ENCODE measurements at places on chromosomes 1 and 21.
A peak's percentile ranks its signal among the peaks of the same experiment; 100 is the strongest.

DNA sequence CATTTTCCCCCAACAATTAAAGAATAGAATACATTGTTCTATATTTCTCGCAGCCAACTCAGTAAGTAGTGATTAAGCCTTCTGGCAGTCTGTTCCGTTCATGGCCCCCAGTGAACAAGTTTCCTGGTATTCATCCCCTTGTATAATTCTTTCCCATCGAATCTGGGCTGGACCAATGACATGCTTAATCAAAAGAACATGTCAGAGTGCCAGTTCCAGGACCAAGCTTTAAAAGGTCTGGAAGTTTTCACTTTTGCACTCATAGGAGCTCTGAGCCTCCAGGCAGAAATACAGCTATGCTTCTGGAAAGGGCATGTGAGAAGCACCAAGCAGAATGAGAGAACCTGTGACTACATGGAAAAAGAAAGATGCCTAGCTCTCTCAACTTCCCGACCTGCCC is 22.5 kb upstream of the DPYD start:
- no peak for DNase-seq

DNA sequence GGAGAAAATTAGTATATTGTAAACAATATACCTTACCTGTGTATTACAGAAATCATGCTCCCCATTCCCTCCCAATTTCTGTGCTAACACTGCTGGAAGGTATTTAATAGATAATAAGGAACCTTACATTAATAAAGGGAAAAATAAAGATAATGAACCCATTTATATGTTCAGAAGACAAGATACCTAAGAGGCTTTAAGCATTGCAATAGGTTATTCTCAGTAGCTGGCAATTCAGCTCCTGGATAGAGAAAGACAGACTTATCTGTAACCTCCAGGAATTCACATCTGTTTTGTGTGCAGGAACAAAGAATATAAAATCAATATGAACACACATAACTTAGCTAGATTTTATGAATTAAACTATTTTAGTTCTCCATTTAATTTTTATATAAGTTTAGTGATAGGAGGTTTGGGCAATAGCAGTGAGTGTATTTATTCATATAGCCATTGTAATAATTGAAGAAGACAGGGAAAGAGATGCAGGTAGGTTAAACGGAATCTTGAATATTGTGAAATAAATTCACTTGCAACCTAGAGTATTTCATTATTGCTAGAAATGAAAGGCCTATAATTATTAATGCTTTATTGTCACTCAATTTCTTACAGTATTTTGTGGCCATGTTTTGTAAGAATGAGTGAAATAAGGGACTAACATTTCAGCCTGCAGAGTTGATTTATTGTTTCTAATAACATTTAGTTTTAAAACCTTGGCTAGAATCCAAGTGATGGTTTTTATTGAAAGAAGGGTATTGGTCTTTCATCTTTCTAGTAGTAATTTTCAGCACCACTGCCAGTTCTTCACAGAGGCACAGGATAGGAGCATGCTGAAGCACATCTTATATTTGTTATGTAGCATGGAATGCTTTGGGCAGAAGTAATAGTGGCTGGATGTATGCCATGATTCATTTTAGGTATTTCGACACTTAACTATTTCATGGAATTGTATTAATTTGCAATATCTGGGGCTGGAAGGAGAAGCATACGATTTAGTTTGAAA is 1.5 kb downstream of the XPR1 start:
- DNase-seq = no peak

- DNase-seq = no peak
Observed at GRCh38 chr21:33199100-33199464, 30.7 kb upstream of the IFNAR2 start.

DNA sequence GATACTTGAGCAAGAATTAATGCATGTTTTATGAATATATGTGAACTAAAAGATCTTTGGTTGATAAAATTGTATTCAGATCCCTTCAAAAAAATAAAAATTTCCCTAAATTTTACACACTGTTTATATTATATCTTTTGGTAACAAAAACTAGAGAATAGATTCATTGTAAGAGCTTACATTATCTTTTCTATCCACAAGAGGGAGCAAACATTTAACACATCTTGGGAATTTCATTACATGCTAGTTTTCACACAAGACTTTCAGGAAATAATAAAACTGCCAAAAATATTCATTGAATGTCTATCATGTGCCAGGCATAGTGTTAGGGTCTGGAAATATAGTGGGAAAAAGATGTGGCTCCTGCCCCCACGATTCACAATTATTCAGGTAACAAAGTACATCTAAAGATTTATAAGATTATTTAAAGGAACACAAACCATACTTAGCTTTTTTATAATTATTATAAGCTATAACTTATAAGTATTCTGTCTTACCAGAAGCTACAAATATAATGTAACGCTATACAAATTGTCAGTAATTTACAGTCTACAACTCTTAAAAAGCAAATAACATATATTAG is 30.6 kb downstream of the FAF1 start:
- peak; percentile 2 for DNase-seq

DNA sequence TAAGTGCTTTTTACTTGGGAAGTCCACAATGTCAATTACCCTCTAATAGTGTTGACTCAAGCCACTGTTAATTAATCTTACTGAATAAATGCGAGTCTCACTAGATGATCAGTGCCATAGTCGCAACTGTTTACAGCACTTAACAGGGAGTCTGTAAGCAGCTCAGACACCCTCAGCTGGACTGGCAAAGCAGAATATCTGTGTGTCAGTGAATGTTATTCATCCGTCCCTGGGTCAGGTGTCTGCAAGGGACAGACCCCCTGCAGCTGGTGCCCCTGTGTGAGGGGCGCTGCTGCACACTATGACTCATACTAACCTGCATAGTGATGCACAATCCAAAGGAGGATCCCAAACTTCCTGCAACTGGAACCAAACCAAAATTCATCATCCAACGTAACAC is 306.5 kb downstream of the HHIPL2 start:
- DNase-seq = no peak

DNA sequence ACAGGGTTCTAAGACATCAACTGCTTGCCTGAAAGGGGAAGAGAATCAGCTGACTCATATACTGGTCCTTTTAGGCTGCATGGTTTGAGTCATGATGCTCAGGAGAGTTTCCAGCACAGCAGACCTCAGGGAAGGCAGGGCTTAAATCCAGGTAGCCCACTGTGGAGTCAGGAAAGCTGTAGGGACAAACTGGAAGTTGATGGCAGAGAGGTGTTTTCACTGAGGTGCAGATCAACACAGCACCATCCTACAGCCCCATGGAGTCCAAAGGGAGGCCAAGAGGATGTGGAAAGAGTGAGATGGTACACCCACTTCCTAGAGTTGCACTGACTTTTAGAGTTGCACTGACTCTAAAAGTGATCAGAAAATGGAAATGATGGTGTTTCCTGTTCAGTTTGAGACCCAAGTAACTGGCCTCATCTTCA is 252.4 kb upstream of the DUSP10 start:
- no peak for DNase-seq

GRCh38 chr1:197614916-197615692 is 160.2 kb downstream of the DENND1B start:
- DNase-seq = no peak

DNA sequence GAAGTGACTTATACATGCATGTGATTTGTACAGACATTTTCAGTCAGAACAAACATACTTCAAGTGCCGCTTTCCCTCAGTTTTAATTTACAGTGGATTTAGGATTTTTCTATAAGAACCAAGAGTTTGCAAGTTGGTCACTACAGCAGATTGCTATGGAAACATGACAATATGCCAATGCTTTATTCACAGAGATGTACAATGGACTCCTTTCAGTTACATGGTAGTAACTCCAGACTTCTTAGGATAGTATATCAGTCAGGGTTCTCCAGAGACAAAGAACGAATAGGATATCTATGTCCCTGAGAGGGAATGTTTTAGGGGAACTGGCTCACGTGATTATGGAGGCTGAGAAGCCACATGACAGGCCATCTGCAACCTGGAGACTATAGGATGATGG is 27.4 kb downstream of the IFI44 start:
- DNase-seq = no peak
